Peyer's patch (tissue), 4 donors: ENCODE measurements at places on chromosomes 12 and 14. TPM values are rescaled to one million over a fixed set of nuclear protein-coding genes. Genes with fewer than 3 reads are reported as not detected.

Gene GALNT16
- 4.4 TPM for total RNA-seq

Gene TMEM106C
- total RNA-seq = 278 TPM

Gene KLRB1
- 1.1 TPM for total RNA-seq

Gene NGB
- total RNA-seq = not detected

Gene LRCOL1
- not detected for total RNA-seq

GRCh38 chr12:128852885-128853599 is at the start of gene GLT1D1:
Gene GLT1D1 (plus strand): TSS chr12:128853478. CDS start chr12:128853582, 104 bp downstream.
- no peaks in the 10 kb centered on the region for H3K36me3 ChIP-seq
- no peak for DNase-seq
- H3K4me3 ChIP-seq = peak within 1 kb of the TSS; percentile 22
- peaks cover 4% of the 10 kb centered on the region for H3K27me3 ChIP-seq

GRCh38 chr14:37056473-37056872 is 115.9 kb downstream of the SLC25A21 start:
- no peaks in the 10 kb centered on the region for H3K4me1 ChIP-seq
- no peaks in the 10 kb centered on the region for H3K36me3 ChIP-seq

GRCh38 chr12:108679106-108679681 is 45.5 kb upstream of the SELPLG start:
- H3K27me3 ChIP-seq = no peaks in the 10 kb centered on the region
- H3K36me3 ChIP-seq = no peaks in the 10 kb centered on the region
- no peak overlapping the region for H3K4me3 ChIP-seq
- no peaks in the 10 kb centered on the region for H3K4me1 ChIP-seq
- no peak for DNase-seq

GRCh38 chr12:124004233-124004875 is 31.3 kb downstream of the ZNF664 start:
- DNase-seq = no peak
- no peak overlapping the region for H3K4me3 ChIP-seq
- no peaks in the 10 kb centered on the region for H3K4me1 ChIP-seq
- H3K27me3 ChIP-seq = no peaks in the 10 kb centered on the region
- no peak overlapping the region for H3K27ac ChIP-seq

DNA sequence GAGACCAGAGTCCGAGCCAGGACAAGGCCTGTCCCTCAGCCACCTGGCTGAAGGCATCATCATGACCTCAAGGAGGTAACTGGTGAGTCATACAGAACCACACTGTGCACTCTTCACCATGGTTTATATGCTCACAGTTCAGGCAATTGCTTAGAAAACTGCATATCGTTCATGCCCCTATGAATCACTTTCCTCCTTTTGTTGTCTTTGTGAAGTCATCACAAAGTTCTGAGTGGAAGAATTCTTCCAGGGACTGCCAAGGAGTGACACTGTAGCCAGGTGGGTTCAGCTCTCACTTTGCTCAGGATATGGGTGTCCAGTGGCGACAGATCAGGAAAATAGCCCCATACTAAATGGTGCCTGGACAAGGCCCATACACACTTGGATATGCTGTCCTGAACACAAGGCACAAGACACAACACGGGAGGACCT is 92.5 kb downstream of the DPF3 start:
- no peak overlapping the region for H3K4me3 ChIP-seq
- H3K4me1 ChIP-seq = no peaks in the 10 kb centered on the region
- no peak for DNase-seq
- H3K27ac ChIP-seq = no peak overlapping the region
- no peaks in the 10 kb centered on the region for H3K27me3 ChIP-seq

DNA sequence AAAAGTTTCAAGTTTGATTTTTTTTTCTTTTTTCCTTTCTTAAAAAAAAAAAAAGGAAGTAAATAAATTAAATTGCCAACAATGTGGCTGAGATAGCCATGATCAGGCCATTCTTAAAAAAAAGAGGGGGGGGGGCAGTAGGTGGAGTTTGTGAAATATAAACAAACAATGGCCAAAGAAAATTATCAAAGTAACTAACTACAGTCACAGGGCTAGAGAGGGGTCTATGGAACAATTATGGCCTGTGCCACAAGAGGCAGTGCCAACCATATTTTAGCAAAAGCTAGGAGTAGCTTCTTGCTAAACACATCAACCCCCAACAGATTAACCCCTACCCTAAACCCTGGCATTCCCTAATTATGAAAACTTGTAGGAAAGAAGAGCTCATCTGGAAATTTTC is 16.2 kb upstream of the SMARCC2 start:
- H3K36me3 ChIP-seq = peaks cover 61% of the 10 kb centered on the region
- H3K27me3 ChIP-seq = no peaks in the 10 kb centered on the region
- peaks cover 6% of the 10 kb centered on the region for H3K4me1 ChIP-seq
- no peak overlapping the region for H3K27ac ChIP-seq

GRCh38 chr12:47888153-47888819 is 16.5 kb downstream of the VDR start:
- DNase-seq = no peak
- H3K36me3 ChIP-seq = no peaks in the 10 kb centered on the region
- no peak overlapping the region for H3K4me3 ChIP-seq
- no peaks in the 10 kb centered on the region for H3K27me3 ChIP-seq

- no peaks in the 10 kb centered on the region for H3K36me3 ChIP-seq
- no peaks in the 10 kb centered on the region for H3K4me1 ChIP-seq
- DNase-seq = peak; percentile 69
- no peak overlapping the region for H3K4me3 ChIP-seq
Measured at GRCh38 chr14:80987235-80988032, 32.0 kb downstream of the TSHR start.

GRCh38 chr12:75656648-75657047 is 145.2 kb upstream of the KRR1 start:
- no peaks in the 10 kb centered on the region for H3K4me1 ChIP-seq
- no peak for DNase-seq
- no peaks in the 10 kb centered on the region for H3K27me3 ChIP-seq
- no peak overlapping the region for H3K4me3 ChIP-seq
- H3K36me3 ChIP-seq = no peaks in the 10 kb centered on the region
- H3K27ac ChIP-seq = no peak overlapping the region

DNA sequence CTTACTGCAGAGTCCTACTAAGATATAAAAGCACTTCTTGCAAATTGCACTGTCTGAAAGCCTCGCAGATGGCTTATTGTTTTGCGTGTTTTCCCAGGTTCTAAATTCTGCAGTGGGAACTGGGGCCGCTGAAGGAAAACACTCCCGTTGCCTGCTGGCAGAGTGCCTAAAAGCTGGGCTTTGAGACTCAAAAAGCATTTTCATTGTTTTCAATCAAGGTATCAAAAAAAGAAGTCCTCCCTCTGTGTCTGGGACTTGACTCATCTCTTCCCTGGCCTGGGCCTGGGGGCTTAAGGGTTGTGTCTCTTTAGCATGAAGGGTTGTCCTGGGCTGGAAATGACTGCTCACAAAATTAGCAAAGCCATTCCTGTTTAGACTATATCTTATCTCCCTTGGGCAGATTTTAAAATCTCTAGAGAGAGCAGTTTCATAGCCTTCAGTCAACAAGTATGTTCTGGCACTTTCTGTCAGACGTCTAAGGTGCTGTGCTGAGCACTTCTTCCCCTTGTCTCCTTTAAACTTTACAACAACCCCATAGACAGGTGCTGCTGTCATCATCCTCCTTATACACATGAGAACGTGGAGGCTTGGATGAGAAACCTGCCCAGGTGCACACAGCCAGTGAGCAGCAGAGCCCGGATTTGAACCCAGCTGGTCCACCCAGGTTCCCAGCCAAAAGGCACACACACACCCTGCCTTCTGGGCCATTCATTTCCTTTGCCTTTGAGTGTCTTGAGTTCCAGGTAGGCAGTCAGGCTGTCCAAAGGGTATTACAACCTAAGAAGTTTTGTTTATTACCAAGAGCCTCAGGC is 31.1 kb downstream of the ELK3 start:
- H3K36me3 ChIP-seq = no peaks in the 10 kb centered on the region
- H3K27me3 ChIP-seq = no peaks in the 10 kb centered on the region
- H3K4me1 ChIP-seq = peaks cover 2% of the 10 kb centered on the region
